GM18507 (cell line): ENCODE measurements at places on chromosomes 2 and 18.

- DNase-seq: no peak
These were observed 29.4 kb downstream of the AOX1 start for GRCh38 chr2:200615247-200615646.

DNA sequence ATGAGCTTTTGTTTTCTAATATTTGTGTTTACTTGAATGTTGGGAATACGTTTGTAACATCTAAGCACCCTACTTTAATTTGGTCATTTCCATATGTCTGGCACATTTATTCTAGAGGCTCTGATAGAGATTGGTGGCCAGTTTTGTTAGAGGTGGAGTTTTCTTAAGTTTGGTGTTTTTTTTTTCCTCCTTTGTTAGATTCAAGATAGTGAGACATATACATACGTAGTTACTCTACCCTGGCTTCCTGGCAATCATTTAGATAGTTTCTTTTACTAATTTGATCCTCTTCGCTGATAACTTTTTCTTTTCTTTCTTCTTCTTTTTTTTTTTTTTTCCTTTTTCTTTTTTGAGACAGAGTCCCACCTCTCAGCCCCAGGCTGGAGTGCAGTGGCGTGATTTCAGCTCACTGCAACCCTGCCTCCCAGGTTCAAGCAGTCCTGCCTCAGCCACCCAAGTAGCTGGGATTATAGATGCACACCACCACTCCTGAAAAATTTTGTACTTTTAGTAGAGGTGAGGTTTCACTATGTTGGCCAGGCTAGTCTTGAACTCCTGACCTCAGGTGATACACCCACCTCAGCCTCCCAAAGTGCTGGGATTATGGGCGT lies 26.6 kb downstream of the SMCHD1 start:
- DNase-seq: no peak

DNA sequence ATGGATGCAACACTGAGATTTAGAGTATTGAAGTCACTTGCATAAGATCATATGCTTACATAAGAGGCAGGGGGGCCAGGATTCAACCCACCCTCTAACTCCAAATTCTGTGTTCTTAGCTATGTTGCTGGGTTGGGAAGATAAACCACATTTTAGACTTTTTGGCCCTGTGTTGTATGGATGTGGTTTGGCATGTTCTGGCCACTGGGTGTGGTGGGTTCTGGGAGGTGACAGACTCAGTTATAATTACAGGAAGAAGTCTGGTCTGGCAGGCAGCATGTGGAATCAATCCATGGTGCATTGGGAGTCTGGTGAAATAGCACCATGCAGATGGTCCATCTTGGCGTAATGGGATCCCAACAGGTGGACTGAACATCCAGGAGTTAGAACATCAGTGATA lies 138.9 kb downstream of the LTBP1 start:
- no peak for DNase-seq

DNA sequence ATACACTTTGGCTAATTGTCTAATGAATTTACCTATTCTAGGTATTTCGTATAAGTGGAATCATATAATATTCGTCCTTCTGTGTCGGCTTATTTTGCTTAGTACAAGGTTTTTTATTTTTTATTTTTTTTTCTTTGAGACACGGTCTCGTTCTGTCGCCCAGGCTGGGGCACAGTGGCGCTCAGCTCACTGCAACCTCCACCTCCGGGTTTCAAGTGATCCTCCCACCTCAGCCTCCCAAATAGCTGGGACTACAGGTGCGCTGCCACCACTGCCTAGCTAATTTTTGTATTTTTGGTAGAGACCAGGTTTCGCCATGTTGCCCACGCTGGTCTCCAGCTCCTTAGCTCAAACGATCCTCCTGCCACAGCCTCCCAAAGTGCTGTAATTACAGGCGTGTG lies 38.2 kb downstream of the PCBP1 start:
- no peak for DNase-seq

DNA sequence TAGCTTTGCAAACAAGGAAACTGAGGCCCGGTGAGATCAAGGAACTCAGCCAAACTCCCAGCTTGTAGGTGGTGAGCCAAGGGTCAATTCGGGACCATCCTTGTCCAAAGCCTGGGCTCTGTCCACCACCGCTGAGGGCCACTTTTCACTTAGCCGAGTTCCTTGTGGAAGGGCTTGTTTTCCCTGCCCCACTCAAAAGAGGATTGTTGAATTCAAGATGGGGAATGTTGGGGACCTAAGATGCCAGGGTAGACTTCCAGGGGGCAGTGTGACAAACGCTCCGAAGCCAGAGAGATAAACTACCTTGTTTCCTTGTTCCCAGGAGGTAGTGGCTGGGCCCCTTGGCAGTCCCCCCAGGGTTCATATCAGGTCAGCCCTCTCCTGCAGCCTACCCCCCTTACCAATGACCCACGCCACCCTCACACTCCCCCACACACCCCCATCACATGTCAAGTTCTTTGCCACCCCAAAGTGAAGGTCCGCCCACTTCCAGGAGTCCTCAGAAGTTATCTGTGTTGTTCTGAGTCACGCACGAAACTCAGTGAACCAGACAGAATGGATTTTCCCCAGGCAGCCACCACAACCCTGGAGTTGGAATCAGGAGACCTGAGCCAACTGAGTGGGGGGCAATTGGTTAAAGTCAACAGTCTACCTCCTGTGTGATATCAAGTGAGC lies 10.3 kb upstream of the ATOH8 start:
- DNase-seq: no peak

GRCh38 chr2:177391822-177392372 lies 676 bp upstream of the AGPS start:
- no peak for DNase-seq

- DNase-seq: no peak
These were observed 204.1 kb downstream of the TWIST2 start for GRCh38 chr2:239051891-239052445.

- DNase-seq: no peak
These were observed 197.6 kb downstream of the BCL11A start for GRCh38 chr2:60355849-60356261.

DNA sequence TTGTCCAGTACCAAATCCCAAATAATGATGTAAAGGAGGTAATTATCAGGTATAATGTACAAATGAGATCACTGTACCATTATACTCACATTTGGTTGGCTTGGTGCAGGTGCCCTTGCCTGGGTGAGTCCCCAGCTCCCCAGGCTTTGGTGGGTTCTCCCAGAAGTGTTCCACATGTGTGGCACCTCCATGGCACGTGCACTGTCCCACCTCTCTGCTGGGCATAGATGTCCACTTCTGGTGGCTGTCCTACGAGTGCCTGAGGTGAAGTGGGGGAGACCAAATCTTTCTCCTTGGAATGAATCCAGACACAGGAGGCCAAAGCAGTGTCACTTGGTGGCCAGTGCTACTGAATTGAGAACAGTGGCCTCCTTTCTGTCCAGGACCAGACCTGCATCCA lies 162.4 kb upstream of the SESTD1 start:
- DNase-seq: no peak

DNA sequence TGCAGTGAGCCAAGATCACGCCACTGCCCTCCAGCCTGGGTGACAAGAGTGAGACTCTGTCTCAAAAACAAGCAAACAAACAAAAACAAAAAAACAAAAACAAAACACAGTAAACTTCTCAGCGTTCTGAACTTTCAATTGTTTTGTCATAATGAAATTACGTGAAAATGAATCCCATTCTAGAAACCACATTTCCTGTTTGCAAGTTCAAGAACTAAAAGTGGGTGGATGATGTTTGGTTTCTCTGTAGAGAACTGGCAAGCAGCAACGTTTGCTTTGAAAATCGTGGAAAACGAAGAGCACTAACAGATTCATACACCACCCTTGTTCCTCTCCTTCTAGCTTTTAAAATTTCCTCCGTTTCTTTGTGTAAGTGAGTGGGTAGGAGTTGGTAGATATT lies 226.1 kb upstream of the LYPD1 start:
- DNase-seq: no peak

GRCh38 chr2:231041061-231041689 lies 3.9 kb downstream of the C2orf72 start:
- no peak for DNase-seq

- DNase-seq: no peak
These were observed 95.4 kb downstream of the HNMT start for GRCh38 chr2:138059487-138060300.

DNA sequence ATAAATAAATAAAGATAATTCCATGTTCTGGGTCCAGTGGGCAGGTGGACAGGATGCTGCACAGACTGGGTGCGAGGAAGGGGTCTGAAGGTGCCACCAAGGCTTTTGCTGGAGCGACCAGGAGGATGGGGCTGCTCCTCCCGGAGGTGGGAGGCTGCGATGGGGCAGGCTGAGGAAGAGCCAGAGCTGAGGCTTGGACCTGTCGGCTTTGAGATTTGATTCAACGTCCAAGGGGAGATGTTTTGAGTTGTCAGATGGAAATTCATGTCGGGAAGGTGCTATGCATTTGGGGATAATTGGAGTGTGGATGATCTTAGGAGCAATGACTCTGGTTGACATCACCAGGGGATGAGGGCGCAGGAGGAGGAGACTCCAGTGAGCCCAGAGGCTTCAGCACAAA lies 11.7 kb downstream of the ALLC start:
- DNase-seq: no peak
